ENCODE measurements at places on chromosomes 5 and 9.

GRCh38 chr9:135103931-135104639 is 16.6 kb downstream of the OLFM1 start:
- no peak for DNase-seq

GRCh38 chr5:668283-668995 is 24.7 kb downstream of the TPPP start:
- no peak for DNase-seq

DNA sequence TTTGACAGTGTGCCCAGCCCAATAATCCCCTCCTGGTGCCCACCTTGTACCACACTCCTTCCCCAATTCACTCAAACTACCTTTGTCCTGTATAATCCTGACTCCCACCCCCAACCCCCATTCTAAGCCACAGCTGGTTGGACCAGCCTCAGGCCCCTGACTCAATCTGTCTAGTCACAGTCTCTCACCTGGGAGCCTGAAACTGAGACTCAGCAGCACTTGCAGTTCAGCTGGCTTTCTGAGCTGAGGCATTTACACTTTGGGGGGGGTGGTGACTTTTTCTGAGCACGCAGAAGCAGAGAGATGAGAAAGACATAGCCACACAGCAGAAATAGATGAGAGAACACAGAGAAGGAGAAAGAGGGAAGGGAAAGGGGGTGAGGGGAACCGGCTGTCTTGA is 247.3 kb downstream of the MAN2A1 start:
- no peak for DNase-seq

DNA sequence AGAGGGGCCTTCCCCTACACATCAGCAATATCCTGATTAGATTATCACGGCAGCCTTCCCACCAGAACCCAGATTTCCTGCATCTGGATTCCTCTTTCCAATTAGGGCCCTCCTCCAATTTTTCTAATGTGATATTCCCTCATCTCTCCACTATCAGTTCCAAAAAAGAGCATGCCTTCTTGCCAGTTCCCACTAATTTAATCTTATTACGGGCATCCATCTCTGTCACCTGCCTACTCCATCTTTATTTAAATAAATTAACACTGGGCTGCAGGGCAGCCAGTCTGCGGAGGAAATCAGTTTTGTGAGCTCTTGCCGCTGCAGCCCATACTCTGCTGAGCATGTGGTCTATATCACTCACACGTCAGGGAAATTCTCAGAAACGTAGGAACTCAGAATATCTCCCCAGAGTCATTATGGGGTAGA is 16.6 kb upstream of the FBP2 start:
- DNase-seq = no peak

- no peak for DNase-seq
These were observed 285.9 kb downstream of the PSAT1 start for GRCh38 chr9:78582821-78583220.

DNA sequence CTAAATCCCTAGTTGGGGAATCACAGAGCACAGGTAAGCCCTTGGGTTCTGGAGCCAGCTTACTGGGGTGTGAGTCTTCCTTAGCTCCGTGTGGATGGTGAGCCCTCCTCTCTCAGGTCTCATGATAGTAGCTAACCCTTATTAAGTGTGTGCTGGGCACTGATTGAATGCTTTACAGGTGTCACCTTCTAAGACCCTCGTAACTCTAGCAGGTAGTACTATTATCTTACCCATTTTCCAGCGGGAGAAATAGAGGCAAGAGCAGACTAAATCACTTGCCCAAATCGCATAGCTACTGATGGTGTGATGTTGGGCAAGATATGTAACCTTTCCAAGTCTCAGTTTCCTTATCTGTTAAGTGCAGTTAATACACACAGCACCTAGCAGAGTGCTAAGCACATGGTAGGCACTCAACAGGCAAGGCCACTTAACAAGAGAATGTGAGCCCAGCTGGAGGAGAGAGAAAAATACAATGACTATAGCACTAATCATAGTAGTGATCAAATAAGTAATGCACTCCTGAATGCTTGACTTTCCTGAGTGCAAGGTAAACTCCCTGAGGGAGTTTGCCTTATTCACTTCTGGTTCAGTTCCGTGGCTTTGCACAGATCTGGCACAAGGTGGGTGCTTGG is at the start of gene DCANP1:
DCANP1 (minus strand) TSS at position 51 of the 632 bp plus-strand sequence. CDS start 240 bp downstream, outside the sequence.
- DNase-seq = no peak

DNA sequence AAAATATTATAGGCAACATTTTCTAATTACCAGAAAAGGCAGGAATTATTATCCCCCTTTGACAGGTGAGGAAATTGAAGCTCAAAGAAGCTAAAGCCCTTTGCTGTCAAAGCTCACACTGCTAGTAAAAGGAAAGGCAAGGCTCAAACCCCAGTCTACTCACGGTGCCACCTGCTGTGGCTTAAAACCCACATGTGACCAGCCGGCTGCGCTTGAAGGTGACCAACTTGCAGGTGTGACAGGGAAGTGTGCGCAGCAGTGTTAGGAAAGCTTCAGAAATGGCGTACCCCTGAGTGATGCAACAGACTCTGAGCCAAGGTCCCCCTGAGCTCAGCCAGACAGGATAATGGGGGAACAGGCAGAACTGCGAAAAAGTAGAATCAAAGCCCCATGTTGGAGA is 45.2 kb downstream of the PAX5 start:
- no peak for DNase-seq

- no peak for DNase-seq
These were observed 39.9 kb downstream of the ARHGAP26 start for GRCh38 chr5:142810081-142810480.

- DNase-seq = no peak
These were observed 152.2 kb upstream of the HMHB1 start for GRCh38 chr5:143659599-143660238.

GRCh38 chr9:114122136-114123027 is 23.3 kb upstream of the KIF12 start:
- DNase-seq = no peak
